ENCODE measurements at places on chromosomes 1 and 21.

DNA sequence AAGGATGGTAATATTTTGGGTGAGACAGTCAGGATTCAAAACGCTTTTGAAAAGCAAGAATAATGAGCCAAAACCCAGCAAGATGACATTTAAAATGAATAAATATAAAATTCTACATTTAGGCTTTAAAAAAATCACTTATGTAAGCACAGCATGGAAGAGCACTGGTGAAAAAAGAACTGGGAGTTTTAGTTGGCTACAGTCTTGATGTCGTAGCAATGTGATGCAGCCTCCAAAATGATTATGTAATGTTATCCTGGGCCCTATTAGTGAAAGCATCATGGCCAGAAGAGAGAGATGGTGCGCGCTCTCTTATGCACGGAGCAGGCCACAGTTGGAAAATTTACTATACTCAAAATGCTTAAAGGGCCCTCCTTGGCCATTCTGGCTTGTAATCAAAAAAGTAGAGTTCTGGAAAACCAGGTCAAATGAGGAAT, 5.1 kb downstream of the KCNJ9 start:
- no peak for DNase-seq

DNA sequence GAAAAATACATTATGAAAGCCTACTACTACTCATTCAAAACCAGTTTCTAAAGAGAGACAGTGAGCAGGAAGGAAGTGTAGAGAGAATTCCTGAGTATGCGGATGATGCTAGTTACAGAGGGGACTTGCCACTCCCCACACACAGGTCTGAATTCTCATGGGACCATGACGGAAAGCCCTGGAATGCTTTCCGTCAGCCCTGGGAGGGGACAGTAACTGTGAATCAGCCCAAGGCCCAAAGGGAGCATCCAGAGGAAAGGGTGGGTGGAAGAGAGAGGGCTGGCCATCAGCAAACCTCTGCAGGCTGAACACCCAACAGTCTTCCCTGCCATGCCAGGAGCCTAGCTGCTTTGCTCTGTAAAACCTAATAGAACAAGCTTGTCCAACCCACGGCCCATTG, 36.4 kb downstream of the RCSD1 start:
- DNase-seq, result peak; percentile 52

DNA sequence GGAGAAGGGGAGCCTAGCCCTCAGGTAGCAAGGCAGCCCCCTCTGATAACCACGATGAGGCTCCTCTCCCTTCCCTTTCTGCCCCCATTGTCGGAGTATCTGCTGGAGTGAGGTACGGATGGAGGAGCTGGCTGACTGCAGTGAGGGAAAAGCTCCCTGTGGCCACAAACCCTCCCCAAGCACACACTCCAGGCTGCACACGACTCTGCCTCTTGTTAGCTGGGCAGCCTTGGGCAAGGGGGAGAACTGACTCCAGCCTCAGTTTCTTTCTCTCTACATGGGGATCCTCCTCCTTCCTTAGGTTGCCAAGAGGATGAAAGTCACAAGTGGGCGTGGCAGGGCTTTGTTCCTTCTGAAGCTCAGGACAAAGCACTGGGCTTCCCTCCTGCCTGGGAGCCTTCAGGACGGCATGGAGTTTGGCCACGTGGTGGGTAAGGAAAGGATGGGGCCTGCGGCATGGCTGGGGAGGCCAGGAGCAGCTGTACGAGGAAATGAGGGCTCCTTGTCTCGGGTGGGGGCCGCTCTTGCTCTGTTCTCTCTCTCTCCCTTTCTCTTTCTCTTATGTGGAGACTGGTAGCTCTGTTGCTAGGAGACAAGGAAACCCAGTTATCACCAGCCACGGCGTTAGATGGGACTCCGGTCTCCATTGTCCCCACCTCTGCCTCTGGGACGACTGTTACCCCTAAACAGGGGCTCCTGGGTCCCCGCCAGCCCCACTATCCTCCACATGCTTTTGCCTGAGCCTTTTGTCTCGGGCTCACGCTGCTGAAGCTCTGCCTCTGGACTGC, 39.7 kb downstream of the LRP8 start:
- no peak for DNase-seq

- DNase-seq, result no peak
Observed at GRCh38 chr1:7407544-7407895, 363.6 kb upstream of the VAMP3 start.

DNA sequence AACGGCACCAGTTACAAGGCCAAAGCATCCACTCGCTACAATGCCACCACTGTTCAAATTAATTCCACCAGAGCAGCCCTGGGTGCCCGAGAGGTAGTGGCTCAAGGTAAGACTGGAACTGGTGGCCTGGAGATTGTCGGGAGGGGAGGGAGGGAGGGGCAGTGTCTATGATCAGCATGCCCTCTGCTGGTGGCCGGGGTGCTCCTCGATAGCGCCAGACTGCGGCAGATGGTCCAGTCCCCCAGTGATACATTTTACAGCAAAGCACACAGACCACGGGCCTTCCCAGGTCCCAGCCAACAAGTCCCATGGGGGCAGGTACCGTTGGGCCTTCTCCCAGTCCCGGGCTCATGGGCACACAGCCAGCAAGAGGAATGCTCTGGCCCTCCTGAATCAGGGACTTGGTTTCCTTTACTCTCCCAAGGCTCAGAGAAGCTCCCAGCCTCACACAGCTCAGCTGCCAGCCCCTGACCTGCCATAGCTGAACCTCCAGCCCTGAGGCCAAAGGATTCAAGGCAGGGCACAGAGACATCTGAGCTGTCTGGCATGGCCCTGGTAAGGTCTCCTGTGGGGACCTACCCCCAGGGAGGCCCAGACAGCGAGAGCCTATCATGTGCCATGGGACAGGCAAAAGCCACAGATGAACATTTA, 15.3 kb downstream of the ACOT7 start:
- no peak for DNase-seq

GRCh38 chr1:173220157-173220556, 13.0 kb upstream of the TNFSF4 start:
- no peak for DNase-seq

GRCh38 chr1:39204441-39205081, at the start of gene MACF1:
Gene MACF1, plus strand, starts transcription at chr1:39204695. Its CDS starts 328 bp downstream, at chr1:39205023.
- DNase-seq, result peak; percentile 71

DNA sequence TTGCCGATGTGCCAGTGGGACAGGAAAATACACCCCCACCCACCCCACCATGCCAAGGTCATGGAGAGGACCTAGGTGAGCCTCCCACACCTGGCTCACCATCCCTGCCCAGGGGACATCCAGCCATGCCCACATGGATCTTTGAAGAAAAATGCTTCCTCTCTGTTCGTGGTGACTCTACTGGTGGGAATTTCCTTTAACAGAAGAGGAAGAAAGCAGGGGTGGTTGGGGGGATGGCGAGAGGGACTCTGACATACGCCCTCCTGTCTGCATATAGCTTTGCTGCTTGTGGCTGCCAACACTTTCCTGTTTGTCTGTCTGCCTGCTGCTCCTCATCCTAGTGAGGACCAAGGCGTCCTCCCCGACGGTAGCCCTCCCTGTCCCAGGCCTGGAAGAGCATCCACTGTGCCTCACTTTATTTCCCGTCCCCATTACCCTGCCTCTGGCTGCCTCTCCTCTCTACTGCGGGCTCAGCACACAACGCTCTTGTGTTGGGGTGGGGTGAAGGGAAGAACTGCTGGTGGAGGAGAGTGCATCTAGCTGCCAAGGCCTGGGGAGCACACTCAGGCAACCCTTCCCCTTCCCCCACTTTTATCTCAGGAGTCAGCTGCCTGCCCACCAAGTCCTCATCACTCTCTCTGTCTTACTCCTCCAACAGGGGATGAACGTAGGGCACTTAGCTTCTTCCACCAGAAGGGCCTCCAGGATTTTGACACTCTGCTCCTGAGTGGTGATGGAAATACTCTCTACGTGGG, 2.5 kb downstream of the SEMA4A start:
- no peak for DNase-seq

- DNase-seq, result no peak
Observed at GRCh38 chr1:67687649-67688048, 2.6 kb downstream of the GADD45A start.

GRCh38 chr1:1282998-1283397, 2.8 kb downstream of the SCNN1D start:
- DNase-seq, result peak; percentile 19

GRCh38 chr1:205077934-205078311, 6.3 kb downstream of the TMEM81 start:
- no peak for DNase-seq

DNA sequence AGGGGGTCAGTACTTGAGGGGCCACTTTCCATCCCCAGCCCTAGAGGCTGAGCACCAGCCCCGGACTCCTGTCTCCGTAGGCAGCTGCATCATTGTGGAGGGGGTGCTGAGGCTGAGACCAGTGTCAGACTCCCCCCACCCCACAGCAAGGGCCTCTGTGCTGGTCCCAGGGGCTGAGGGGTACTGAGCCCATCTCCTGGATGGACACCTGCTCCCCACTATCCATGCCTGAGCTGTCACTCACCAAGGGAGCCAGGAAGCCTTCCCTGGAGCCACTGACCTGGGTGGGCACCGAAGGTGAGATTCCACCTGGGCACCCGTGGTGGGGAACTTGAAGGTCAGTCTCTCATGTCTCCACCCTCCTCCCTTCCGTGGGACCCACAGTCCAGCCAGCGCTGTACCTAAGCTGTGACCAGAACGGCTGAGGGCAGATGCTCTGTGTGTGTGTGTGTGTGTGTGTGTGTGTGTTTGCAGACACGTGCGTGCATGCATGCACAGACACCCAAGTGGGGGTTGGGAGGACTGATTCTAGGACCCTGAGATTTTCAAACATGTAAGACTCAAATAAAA, 9.3 kb downstream of the DISP3 start:
- no peak for DNase-seq

DNA sequence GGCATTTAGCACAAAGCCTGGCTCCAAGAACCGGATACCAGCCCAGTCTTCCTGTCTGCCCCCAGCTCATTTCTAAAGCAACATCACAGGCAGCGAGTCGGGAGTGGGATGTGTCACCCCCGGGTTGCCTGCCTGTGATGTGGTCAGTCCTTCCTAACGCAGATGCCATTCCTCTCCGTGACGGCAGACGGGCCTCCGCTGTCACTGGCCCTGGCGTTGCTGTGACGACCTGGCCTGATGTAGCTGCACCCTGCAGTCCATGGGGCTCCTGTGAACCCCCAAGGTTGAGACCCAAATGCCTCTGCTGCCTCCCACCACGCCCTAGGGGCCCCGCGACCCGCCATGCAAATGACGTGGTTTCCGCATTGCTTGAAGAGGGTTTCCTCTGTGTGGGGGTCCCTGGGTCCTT, 12.3 kb downstream of the TNFRSF1B start:
- DNase-seq, result no peak

DNA sequence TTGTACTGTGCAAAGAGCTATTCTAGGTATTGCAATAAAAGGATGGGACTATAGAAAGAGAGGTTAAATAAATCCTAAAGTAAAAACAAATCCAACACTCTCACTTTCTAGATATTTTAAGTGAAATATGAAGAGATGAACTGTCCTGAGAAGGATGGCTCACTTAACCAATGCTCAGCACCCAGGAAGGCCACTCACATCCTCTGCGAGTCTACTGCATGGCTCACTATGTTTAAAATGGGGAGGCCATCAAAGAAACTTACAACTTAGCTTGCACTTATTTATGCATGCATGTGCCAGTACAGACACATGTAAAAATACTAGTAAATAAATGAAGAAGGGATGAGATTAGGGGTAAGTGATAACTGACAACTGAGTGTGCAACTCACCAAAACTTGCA, 37.5 kb downstream of the PLPPR5 start:
- DNase-seq, result no peak

DNA sequence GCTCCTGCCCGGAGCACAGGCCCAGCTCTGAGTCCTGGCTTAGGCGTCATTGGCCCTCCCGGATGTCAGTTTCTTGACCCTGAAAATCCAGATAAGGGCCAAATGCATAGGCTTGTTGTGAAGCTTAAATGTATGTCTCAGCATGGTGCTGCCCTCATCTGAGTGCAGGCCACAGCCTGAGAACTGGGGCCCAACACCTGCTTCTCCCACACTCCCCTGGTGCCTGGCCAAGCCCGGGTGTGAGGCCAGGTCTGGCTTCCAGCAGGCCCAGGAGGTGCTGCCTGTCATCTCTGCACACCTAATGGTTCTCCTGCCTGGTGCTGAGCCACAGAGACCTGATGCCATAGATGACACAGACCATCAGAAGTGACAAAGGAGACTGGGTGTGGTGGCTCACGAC, 14.0 kb downstream of the MX2 start:
- no peak for DNase-seq

GRCh38 chr21:38171723-38172344, 85.0 kb upstream of the KCNJ15 start:
- DNase-seq, result no peak

DNA sequence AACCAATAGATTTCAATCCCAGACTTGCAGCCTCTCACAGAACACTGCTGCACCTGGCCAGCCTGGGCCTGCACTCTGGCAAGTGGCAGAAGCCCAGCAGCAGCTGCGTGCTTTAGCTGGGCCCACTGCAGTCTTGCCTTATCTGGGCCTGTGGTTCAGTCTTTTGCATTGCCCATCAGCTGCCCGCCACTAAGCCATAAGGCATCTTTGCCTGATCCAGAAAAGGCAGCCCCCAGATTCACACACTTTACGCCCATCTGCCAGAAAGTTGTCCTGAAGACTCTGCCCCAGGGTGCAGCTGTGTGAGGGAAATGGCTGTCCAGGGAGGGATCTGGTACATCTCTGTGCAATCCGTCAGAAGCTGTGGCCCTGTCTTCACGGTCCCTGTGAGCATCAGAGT, 217.0 kb downstream of the DNAH14 start:
- DNase-seq, result no peak

- DNase-seq, result peak; percentile 51
Observed at GRCh38 chr1:12601700-12602658, 16.0 kb downstream of the DHRS3 start.

- no peak for DNase-seq
Observed at GRCh38 chr1:169044971-169045370, 61.5 kb upstream of the ATP1B1 start.

GRCh38 chr1:40956407-40956806, 23.1 kb upstream of the CTPS1 start:
- DNase-seq, result no peak

- DNase-seq, result peak; percentile 83
Observed at GRCh38 chr21:38985568-38986378, 180.0 kb downstream of the ETS2 start.

- no peak for DNase-seq
Observed at GRCh38 chr1:219806020-219806419, 122.3 kb downstream of the SLC30A10 start.

GRCh38 chr1:6360517-6361070, 33.0 kb downstream of the ACOT7 start:
- no peak for DNase-seq

DNA sequence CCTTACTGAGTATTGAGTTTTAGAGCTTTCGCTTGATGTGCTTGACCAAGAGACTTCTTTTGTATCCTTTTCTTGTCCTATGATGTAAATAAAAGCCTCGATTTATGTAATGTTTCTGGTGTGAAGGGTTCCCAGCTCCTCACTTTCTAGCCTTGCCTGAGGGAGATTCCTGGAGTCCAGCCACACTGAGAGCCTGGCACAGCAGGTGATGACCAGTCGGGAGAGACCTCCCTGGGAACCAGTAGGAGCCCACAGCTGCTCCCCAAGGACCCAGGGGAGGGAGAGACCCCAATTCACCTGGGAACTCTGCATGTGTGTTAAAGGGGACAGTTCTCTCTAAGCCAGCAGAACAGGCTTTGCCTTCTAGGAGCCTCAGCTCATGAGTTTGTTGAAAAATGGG, 8.9 kb downstream of the C1orf115 start:
- no peak for DNase-seq
